ENCODE measurements at places on chromosomes 1 and 21.

DNA sequence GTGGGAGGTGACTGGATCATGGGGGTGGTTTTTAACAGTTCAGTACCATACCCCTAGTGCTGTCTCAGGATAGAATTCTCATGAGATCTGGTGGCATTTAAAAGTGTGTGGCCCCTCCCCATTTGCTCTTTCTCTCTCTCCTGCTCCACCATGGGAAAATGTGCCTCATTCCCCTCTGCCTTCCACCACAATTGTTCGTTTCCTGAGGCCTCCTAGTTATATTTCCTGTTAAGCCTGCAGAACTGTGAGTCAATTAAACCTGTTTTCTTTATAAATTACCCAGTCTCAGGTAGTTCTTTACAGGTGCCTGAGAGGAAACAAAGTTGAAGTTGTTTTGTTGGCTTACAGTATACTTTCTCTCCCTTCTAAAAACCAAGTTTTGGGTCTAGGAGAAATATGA, 23.1 kb upstream of the SLC22A15 start:
- DNase-seq = no peak

DNA sequence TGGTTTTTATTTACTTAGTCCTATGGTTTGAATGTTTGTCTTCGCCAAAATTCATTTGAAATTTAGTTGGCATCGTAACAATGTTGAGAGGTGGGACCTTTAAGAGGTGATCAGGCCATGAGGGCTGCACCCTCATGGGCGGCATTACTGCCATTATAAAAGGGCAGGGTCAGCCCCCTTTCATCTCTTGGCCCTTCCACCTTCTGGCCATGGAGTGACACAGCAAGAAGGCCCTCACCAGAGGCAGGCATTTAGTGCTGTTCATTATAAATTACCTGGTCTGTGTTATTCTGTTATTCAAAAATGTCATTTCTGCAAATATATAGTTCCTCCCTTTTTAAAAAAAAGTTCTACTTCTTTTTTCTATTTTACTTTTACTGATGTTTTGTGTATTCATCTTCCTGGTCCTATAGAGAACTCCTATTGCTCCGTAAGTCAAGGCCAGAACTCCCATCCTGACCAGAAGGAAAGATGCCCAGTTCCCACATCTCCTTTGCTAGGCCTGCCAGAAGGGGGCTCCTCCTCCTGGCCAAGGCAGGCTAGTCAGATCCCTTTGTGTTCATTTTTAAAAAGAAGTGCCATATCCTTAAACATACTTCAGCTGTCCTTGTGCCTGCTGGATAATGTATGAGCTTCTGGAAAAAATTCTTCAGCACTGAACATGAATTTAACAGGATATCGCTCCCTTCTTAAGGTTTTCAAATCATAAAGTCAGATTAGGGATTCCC, 10.0 kb upstream of the LBR start:
- no peak for DNase-seq

DNA sequence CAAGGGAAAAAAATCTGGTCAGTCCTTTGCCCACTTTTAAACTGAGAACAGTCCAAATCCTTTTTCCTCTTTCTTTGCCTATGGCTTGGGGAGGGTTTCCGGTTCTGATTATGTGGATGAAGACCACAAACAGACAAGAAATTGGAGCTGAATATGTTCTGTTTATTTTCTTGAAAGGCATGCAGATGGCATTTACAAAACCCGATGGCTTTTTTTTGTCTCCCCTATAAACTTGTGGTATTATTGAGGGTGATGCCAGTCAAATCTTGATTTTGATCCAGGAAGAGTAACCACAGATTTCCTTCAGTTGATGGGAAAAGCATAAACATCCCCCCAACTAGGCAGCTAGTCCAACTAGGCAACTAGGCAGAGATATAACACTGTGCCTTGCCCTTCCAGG, 38.9 kb downstream of the PLPP3 start:
- no peak for DNase-seq

DNA sequence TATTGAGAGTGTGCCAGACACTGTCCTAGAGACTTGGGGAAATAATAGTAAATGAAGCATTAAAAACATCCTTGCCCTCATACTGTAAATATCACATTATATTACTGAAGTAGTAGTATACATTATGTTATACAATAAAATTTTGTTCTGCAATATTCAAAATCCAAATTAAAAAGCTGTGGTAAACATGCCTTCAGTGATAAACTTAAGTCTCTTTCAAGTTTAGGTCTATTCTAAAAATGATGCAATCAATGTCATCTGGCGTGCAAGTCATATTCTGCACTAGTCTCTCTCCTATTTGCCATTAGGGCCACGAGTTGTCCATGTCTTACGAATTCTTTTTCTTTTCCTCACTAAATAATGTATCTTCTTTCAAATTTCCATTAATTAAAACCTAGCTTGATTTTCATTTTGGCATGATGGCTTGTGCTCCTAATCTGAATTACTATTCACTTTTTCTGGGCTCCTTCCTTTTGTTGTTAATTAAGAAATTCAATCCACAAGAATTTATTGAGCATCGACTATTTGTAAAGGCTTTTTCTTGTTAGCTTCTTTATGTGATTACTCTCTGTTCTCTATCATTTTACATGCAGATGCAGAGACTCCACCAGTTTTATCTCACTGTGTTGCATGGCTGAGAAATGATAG, 130.7 kb downstream of the COQ8A start:
- no peak for DNase-seq

DNA sequence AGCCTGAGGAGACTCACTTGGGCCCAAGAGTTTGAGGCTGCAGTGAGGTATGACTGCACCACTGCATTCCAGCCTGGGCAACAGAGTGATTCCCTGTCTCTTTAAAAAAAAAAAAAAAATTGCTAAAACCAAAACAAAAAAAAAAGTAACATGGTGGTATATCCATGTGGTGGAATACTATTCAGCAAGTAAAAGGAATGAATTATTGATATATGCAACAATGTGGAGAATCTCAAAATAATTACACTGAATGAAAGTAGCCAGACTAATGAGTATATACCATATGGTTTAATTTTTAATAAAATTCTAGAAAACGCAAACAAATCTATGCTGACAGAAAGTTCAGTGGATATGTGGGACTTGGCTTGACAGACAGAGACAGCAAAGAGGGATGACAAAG, 80.3 kb upstream of the DMRTA2 start:
- DNase-seq = no peak

GRCh38 chr1:19974822-19975416, 4.5 kb downstream of the PLA2G2A start:
- DNase-seq = no peak

DNA sequence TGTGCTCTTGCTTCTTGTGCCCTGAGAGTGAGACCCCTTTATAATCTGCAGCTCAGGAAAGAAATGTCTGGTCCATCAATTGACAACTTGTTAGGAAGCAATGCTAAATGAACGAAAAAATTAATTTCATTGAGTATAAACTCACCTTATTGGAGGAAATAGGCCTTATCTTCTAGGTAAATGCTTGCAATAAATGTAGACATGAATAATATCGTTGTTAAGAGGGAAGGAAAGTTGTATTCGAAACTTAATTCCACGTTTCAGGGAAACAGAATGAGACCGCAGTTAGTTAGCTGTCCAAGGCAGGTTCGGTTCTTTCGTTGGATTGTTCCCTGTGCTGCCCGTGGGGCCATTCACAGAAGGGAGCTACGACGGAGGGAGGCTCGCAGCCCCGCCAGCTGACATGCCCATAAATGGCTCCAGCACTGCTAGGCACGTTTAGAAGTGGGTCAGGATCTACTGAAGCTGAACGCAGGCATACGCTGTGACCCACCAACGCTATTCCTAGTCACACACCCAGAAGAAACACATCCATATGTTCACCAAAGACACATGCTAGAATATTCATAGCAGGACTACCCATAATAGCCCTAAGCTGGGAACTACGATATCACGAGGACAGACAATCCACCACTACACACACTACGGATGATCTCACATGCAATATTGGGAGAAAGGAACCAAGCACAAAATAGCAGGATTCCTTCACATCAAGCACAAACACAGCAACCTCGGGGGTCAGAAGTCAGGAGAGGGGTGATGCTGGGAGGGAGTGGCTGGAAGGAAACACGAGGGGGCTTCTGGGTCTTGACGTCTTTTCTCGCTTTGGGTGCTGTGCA, 56.2 kb upstream of the LBR start:
- DNase-seq = no peak

GRCh38 chr1:86381223-86381622, 14.9 kb downstream of the ODF2L start:
- DNase-seq = no peak

GRCh38 chr1:40799351-40799867, 15.8 kb downstream of the KCNQ4 start:
- no peak for DNase-seq

DNA sequence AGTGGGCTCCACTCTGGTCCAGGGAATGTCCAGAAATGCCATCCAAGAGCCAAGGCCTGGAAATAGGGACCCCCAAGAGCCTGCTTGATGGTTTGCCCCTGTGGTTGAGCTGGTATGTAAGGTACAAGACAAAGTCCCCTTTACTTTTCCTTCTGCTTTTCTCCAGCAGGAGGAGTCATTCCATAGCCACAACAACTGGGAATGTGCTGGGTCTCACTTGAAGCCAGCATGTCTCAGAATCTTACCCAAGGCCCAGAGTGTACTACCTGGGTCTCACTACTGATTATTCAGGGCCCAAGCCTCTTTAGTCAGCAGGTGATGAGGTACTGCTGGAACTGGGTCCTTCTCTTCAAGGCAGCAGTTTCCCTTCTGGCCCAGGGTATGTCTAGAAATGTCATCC, 62.1 kb upstream of the CD55 start:
- no peak for DNase-seq

DNA sequence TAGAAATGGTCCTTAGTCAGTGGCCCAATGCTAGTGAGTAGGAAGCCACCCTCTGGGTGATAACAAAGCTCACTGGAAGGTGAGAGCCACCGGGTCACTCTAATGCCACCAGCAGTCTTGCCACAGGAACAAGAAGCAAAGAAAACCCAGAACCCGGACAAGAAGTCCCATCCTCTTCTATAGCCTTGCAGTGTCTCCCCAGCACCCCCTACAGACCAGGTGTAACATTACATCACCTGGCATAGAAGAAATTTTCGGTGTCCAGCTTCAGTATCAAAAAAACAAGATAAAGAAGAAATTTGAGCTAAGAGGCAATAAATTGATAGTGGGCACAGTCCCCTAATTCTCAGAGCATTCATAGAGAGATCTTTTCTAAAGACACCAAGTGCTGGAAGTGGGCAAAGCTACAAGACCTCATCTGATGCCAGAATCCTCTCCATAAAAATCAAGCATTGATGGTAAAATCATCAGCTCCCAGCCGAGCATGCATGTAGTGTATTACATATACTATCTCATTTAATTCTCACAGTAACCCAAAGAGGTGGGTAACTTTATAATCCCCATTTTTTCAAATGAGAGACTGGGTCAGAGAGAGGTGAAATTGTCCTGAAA, 491.0 kb downstream of the MATN1 start:
- DNase-seq = no peak

DNA sequence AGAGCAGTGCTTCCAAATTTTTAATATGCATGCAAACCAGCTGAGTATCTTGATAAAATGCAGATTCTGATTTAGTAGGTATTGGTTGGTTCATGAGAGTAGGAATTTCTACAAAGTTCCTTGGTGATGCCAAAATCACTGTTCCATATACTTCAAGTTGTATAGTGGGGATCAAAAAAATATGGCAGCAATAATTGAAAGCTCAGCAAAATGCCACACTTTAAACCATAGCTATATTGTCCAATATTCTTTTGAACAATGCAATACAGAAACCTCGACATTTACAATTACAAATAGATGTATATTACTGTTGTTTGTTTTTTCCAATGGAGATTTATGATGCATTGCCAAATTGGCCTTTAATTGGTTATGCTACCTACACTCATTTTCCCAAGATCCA, 55.7 kb upstream of the NCAM2 start:
- no peak for DNase-seq

GRCh38 chr1:178727014-178727895, 2.2 kb downstream of the RALGPS2 start:
- no peak for DNase-seq

GRCh38 chr1:221161571-221162041, 282.4 kb downstream of the HLX start:
- no peak for DNase-seq

DNA sequence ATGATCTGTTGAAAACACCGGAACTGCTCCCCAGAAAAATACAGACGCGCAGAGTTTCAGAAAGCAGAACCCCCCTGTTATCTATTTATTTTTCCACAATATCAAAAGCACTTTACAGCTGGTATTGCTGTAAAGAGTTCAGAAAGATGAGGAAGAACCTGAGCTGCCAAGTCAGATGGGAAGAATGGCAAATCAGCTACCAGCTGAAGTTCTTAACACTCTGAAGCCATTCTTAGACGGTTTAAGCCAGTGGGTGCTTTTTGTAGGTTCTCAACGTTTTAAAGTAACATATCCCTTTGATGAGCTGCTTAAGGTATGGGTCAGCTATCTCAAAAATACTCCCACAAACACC, 714 bp upstream of the AKIRIN1 start:
- no peak for DNase-seq

- DNase-seq = no peak
Measured at GRCh38 chr1:1325288-1326074, 879 bp downstream of the CPTP start.

- no peak for DNase-seq
Measured at GRCh38 chr1:96722958-96723357, 1.4 kb downstream of the PTBP2 start.

GRCh38 chr1:247409869-247410544, 6.0 kb upstream of the NLRP3 start:
- no peak for DNase-seq

DNA sequence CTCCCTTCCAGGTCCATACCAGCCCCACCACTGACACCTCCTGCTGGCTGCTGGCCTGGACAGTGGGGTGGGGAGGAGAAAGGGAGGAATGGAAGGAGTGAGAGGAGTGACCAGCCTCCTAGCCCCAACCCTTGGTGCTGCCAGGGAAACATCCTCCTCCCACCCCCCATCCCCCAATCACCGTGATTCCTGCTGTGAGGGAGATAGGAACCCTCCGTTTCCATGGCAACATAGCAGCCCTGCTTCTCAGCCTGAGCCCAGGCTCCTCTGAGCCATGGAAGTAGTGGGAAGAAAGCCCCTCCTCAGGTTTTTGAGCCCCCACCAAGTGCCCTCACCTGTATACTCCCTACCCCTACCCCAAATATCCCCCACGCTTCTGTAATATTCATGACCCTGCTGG, 44.4 kb upstream of the SCMH1 start:
- no peak for DNase-seq

GRCh38 chr1:226325178-226325577, 16.2 kb upstream of the LIN9 start:
- no peak for DNase-seq

DNA sequence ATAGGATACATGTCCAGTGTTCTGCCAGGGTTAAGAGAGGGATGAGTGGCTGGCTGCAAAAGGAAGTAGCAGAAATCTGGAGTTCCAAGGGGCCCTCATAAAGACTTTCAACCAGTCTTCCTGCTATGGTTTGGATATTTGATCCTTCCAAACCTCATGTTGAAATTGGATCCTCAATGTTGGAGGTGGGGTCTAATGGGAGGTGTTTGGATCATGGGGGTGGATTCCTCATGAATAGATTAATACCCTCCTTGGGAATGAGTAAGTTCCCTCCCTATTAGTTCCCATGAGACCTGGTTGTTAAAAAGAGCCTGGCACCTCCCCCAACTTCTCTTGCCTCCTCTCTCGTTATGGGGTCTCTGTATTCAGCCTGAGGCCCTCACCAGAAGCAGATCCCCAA, 10.1 kb upstream of the GNG12 start:
- DNase-seq = no peak

- DNase-seq = no peak
Measured at GRCh38 chr1:94716965-94717364, 103.2 kb upstream of the SLC44A3 start.

GRCh38 chr1:112826217-112826944, 111.2 kb upstream of the PPM1J start:
- no peak for DNase-seq
